ENCODE measurements at places on chromosomes 5 and 9.

DNA sequence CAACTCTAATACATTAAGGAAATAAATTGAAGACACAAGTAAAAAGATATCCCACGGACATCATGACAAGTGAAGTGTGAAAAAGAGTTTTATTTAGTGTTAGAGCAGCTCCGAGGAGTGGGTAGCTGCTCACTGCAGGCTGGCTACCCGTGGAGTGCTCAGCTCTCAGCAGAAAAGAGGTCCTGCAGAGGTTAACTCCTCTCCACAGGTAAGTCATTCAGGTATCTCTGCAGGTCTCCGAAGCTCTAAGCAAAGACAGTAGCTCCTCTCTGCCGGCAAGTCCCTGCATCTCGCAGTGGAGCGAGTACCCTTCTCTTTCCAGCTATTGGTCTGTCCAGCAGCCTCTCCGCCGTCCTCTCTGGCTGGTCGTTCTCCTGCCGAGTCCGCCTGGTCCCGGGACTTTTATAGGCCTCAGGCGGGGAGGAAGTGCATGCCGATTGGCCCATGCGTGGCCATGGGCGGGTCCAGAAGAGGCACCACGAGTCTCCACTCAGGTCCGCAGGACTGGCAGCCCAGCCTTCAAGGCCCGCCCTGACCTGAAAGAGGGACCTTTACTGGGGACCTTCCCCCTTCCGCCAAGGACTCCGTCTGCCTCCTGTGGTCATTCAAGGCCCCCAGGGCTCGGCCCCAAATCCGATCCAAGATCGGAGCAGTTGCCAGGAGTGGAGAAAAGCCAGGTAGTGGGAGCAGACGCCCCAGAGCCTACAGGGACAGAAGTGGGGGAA is 29.9 kb downstream of the BTNL9 start:
- no peak for DNase-seq

DNA sequence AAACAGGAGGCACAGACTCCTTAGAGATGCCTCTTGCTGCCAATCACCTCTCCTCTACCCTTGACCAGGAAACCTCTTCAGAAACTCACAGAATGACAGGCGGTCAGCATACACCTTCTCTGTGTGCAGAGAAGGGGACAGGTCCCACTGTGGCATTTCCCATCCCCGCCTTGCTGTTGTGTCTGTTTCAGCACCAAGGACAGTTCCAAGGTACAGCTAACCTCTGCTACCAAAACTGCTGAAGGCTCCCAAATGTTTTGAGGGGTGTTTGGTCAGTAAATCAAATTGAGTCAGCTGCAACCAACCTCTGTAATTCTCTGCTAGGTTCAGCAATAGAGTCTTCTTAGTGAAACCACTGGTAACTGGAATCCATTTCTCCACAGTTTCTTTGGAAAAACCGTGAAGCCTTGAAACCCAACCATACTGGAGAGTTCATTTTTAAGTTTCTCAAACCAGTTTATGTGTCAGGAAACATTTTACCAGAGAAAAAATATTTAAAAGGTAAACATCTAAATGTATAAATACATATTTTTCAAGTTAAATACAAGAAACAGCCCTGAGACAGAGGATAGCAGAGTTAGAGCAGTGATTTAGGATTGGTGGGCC is 122.0 kb downstream of the DRD1 start:
- DNase-seq = no peak

- no peak for DNase-seq
Measured at GRCh38 chr5:27473307-27474046, 435.1 kb upstream of the CDH9 start.

DNA sequence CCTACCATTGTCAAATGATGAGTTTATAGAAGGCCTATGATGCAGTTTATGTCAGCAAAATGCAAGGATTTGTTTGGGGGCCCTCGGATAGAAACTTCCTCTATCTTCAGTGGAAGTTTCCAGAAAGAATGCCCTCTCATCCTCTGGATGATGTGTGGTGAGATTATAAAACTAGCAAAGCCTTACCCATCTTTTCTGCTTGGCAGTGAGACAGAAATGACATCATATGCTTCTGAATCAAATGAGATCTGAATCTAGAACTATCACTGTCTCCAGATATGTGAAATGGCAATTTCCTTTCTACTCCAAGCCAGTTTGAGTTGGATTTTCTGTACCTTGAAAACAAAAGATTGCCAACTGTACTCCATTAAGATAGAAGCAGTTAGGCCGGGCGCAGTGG is 60.4 kb upstream of the CKMT2 start:
- DNase-seq = no peak

DNA sequence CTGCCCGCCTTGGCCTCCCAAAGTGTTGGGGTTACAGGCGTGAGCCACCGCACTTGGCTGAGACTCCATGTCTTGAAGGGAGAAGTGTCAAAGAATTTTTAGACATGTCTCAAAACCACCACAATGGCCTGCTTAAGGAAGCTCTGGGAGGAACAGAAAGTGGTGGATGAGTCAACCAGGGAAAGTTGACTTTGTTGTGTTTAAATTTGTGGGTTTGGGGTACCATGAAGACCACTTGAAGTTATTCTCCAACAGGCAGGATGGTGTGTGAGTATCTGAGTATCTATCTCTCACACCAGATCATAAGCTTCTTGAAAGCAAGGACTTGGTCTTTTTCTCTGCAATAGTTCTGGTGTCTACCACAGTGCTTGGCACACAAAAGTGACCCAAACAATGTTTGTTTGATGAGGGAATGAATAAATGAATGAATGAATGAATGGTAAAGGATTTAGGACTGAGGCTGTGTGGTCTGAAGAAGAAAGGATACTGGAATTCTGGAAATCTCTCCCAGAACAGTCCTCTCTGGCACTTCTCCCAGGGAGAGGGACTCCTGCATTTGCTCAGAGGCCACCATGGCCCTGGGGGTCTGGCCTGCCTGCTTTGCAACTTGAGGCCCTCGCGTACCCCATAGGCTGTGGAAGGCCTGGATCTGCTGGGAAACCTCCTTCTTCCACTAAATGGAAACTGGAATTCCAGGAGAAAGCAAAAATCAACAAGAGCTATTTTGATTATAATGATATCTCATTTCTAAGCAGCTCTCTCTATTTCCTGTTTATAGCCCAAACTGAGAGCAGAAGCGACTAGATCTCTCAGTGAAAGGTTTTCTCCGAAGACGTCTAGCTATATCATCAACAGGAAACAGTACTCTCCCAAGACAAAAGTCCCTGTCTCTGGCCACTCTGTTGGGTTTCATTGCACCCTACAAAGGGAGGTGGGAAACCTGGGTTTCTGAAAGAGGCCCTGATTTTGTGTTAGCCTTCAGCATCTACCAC is 187.9 kb downstream of the PALM2AKAP2 start:
- DNase-seq = no peak

GRCh38 chr5:102090770-102091169 is 205.3 kb downstream of the SLCO4C1 start:
- DNase-seq = no peak

GRCh38 chr5:53479590-53480415 is 626 bp upstream of the FST start:
- DNase-seq = no peak

DNA sequence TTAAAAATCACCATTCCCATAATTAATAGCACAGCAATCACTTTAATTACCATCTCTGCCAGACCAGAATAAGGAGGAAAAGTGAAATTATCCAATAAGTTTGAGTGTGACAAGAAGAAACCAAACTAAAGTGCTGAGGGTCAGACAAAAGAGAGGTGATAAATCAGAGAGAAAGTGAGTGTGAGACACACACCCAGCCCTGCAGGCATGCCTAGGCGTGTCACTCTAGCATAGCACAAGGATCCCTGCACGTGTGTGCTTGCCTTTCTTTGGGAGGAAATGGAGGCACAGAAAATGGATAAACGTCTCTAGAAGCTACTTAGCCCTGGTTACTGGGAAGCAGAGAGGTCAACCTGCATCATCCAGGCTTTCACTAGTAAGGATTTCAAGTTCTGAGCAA is 56.2 kb downstream of the SEMA6A start:
- DNase-seq = no peak

GRCh38 chr5:117681431-117682254 is 1107.0 kb upstream of the SEMA6A start:
- DNase-seq = no peak

GRCh38 chr5:56849671-56850070 is 34.3 kb downstream of the MAP3K1 start:
- no peak for DNase-seq

- no peak for DNase-seq
Measured at GRCh38 chr9:88280816-88281382, 107.3 kb upstream of the SPIN1 start.

DNA sequence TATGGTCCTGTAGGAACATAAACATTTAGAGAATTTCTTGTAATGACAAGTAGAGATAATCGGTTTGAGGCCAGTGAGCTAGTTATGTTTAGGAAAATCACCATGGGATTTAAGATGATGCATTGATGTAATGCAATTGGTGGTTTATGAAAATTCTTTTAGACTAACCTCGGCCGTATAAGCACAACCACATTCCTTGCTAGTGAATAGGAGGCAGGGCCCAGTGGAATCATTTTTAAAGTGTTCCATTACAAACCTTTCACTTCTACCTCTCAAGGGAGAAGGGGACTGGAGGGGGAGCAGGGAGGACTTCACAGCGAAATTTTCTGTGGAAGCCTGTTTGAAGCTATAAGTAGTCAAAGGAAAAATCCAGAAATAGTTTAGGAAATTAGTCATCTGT is 71.8 kb upstream of the NFIL3 start:
- no peak for DNase-seq

DNA sequence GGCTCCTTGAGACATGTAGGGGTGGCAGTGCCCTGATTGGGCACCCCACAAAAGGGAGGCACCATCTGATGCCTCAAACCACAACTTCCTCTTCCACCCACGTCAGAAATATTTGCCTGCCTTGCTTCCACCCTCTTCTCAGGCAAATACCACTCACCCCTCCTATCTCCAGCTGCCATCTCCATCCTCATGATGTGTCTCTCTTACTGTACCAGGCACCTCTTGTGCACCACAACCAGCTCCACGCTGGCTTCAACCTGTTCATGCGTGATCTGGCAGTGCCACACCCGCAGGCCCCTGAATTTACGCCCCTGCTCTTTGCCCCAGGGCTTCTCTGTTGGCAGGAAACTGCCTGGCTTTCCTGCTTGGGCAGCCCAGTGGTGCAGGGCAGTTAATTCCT is 87.8 kb upstream of the HSPA9 start:
- no peak for DNase-seq

GRCh38 chr9:9961487-9961886 is 651.3 kb downstream of the PTPRD start:
- DNase-seq = no peak

DNA sequence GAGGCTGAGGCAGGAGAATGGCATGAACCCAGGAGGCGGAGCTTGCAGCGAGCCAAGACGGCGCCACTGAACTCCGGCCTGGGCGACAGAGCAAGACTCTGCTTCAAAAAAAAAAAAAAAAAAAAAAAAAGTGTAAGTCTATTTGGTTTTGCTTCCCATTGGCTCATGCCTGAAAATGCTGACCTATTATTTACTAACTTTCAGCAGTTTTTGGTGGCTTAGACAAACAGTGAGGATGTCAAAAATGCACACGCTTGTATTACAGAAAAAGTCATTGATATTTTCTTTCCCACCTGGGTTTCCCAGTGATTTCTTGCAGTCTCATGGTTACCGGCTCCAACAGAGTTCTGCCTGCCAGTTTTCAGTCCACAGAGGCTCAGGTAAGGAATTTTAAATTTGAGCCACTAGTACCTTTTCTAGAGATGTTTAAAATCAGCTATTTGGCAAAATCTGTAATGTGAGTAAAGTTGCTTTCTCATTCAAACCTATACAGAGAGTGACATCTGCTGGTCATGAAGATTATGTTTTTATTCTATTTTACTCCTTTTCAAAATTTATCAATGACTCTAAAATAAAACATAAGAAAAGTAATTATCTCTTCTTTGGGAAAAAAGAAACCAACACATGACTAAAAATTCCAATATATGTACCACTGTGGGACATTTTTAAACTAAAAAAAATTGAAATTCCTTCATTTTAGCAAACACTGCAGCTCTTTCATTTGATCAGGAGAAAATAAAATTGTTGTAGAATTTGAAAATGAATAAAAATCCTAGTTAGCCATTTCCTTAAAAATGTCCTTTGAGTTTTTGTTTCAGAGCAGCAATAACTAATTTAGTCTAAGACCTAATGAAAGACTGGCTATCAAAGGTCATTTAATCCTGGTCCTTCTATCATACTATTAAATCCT is 8.8 kb downstream of the FAM200C start:
- no peak for DNase-seq

DNA sequence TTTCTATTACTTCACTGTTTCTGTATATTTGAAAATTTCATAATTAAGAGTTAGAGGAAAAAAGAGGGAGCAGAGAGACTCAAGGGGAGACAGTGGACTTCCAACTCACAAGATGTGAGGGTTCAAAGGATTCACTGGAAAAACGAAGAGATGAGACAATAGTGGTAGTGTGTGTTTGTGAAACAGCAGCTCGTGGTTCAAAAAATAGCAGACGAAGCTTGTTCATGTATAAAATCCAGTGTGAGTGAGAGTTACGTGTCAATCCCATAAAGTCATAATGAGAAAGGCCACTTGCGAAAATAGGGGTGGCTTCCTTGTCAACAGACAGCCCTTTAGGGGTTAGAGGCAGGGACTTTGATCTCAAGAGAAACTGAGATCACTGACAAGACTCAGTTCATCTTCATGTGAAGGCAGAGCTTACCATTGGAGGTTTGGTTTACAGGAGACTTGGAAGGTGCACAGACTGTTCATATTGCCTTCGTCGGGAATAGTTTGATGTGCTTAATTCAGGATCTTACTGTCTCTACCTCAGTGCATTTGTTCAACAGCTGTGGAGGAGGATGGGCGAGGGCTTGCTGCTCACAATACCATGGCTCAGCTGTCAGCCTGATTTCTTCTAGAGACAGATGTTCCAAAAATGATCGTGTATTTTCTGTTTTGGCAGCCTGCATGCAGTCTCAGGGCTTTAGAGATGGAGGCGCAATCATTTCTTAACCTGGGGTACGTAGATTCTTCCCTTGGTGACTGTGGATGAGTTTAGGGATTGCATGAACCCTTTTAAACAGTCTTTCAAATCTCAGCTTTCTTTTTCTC is 105.7 kb upstream of the KLF9 start:
- DNase-seq = peak; percentile 1

DNA sequence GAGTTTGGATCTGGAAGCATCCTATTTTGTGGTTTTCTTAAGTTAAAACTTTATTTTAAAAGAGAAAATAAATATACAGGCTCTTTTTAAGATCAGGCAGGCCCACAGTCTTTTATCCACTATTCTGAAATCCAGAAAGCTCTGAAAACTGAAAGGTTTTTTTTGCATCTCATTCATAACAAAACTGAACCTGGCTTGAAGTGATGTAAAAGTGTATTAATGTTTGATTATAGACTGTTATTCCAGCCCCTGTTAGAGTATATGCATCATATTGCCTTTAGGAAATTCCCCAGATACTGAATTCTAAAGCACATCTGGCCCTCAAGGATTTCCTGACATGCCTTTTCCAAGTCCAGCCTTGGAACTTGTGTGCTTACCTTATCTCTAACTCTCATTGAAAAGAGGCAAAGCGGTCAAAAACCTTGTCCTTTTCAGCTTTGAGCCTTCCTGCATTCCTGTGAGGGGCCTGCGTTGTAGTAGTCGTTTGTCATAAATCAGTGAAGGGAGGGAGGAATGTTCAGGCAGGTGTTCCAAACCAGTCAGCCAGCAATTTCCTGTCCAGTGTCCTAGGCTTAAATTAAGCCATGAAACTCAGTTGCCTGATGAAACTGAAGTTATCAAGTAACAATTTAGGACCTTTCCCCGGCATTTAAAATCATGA is 110.4 kb downstream of the TLE4 start:
- no peak for DNase-seq
